Astrocyte of the spinal cord (primary cell): ENCODE measurements at places on chromosomes 1 and 21.

- no peak for DNase-seq
These were observed 4.9 kb upstream of the MIIP start for GRCh38 chr1:12014141-12014991.

GRCh38 chr1:99645699-99646531 is at the start of gene PALMD:
Gene PALMD (plus strand): TSS chr1:99646113. CDS start chr1:99646318, 205 bp downstream.
- DNase-seq, result no peak

GRCh38 chr1:67722292-67722944 is 37.4 kb downstream of the GADD45A start:
- DNase-seq, result peak; percentile 31

- DNase-seq, result peak; percentile 15
These were observed 684.2 kb downstream of the LTN1 start for GRCh38 chr21:28308516-28308915.

GRCh38 chr1:178039891-178040290 is 54.0 kb upstream of the RASAL2 start:
- DNase-seq, result no peak

GRCh38 chr1:176450526-176450925 is 12.4 kb upstream of the PAPPA2 start:
- no peak for DNase-seq

- DNase-seq, result no peak
These were observed 428.6 kb upstream of the BRINP3 start for GRCh38 chr1:190906206-190906725.
